Lower lobe of right lung (tissue), 2 donors: ENCODE measurements at places on chromosomes 1 and 21.

GRCh38 chr1:34787461-34788420 is 5.1 kb upstream of the GJA4 start:
- DNase-seq: no peak

GRCh38 chr1:18716785-18717678 is 86.4 kb downstream of the PAX7 start:
- no peak for DNase-seq

DNA sequence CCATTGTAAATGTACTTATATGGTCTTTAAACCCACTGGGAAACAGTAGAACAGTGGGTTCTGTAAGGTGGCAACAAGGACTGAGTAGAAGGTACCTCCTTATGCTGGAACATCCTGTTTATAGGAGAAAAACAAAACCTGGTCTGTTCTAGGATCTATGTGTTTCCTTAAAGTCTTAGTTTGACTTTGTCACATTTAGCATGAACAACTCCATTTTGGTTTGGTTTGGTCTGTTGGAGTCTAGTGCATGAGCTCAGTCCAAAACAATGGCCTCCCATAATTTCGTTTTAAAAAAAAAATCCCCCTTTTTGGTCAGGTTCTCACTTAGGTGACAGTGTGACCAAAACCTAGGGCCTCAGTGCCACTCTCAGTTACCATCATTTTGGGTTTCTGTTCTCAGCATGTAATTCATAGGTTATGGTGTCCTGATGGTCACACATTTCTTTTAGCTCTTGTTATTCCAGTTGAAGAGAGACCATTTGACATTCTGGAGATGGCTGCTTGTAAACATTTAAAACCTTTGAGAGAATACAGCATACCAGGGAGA is 66.4 kb upstream of the IL12RB2 start:
- no peak for DNase-seq

DNA sequence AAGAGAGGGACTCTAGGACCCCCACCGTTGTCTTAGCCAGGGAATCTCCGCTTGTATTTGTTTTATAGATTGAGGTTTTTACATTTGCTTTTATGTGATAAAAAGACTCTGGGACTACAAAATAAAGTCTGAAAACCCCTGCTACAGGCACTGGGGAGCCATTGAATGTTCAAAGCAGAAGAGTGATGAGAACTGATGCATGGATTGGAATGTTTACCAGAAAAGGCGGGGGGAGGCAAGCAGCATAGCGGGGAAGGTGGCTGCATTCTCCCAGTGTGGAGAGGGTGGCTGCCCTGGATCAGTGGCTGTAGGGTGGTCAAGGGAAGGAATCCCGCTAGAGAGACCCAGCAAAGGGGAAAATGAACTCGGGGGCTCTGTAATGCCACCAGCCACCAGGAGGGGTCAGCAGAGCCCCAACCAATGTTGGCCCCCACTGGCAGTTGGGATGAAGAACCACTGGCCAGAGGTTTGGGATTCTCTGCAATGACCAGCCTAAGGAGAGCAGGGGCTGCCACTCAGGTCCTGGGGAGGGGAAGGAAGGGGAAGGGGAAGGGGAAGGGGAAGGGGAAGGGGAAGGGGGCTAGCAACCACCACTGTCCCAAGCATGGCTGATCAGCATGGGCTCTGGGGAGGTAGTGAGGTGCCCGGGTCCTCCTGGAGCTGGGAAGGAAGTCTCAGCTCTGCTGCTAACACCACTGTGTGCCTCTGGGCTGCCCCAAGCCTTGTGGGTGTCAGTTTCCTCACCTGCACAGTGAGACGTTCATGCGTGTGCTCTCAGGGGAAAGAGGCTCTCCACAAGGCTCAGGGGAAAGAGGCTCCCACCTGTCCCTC is 19.2 kb upstream of the PEF1 start:
- peak; percentile 60 for DNase-seq

DNA sequence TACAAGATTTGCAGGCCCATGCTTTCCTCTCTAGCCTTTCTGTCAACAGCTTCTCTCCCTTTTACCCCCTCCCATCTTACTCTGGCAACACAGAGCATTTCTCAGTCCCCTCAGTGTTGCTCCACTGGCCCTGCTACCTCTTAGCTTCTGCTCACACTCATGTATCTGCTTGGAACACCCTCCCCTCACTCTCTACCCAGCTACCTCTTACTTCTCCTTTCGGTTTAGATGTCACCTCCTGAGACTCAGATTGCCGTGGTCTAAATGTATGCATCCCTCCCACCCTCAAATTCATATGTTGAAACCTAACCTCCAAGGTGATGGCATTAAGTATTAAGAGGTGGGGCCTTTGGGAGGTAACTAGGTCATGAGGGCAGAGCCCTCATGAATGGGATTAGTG is 80.1 kb downstream of the FOXD2 start:
- DNase-seq: no peak

DNA sequence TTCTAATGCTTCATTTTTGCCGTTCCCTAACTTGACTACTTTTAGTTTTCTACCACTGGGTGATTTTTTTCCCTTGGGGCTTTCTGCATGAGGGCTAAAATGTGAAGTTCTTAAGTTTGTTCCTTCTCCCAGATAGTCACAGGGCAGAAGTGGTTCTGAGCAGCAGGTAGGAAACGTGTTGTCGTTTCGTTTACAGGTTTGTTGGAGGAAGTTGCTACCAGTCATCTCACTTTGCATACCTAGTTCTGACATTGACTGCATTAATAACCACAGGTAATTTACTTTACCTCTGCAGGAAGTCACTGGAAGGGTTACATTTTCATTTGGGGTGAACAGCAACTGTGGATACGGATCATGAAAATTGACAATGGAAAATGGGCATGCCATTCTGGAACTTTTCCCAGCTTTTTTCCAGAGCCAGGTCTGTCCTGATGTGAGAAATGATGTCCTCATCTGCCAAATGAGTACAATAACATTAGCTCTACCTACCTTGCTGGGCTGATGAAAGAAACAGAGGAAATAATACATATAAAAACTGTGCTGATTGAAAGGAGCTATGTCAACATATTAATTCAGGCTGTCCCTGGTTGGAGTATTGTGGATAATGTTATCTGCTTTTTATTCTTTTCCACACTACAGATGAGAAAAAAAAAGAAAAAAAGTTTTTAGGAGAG is 94.2 kb downstream of the DISC1 start:
- no peak for DNase-seq

- DNase-seq: no peak
Observed at GRCh38 chr1:245085508-245086095, 69.2 kb upstream of the KIF26B start.

DNA sequence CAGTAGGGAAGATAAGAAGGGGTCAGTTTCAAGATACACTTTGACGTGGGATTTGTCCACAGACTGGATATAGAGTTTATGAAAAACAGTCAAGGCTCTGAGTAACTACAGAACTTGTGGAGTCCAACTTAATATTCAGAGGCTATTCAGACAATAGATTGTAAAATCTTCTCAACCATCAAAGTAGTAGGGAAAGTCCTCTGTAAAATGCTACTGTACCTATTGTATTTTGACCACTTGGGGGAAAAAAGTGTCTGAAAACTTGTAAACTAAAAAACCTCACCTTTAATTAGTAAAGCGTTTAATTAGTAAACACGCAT is 10.5 kb downstream of the PTP4A2 start:
- no peak for DNase-seq

DNA sequence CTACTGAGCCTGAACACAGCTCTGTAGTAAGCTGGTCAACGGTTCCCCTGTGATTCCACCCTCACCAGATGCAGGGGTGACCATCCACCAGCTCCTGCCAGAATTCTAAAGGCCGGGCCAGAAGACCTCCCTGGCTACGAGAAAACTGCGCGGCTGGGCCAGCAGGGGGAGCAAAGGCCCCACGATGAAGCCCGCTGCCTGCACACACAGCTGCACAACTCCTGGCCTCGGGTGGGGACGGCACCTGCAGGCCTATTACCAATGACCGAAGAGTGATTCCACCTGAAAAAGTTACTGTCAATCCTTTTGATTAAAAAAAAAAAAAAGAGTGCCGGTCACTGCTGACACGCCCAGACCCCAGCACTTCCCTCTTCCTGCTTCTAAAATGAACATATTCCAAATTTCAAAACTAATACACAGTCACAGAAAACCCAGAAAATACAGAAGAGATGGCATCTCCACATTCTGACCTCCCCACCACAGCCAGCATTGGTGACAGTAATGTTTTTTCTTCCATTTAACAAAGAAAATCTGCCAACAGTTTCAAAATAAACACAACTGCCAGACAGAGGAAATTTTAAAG is 49.8 kb upstream of the RIPK4 start:
- DNase-seq: no peak

GRCh38 chr21:16589006-16589898 is 859.5 kb downstream of the USP25 start:
- DNase-seq: no peak

- no peak for DNase-seq
Observed at GRCh38 chr1:47262787-47263413, 30.9 kb upstream of the TAL1 start.

DNA sequence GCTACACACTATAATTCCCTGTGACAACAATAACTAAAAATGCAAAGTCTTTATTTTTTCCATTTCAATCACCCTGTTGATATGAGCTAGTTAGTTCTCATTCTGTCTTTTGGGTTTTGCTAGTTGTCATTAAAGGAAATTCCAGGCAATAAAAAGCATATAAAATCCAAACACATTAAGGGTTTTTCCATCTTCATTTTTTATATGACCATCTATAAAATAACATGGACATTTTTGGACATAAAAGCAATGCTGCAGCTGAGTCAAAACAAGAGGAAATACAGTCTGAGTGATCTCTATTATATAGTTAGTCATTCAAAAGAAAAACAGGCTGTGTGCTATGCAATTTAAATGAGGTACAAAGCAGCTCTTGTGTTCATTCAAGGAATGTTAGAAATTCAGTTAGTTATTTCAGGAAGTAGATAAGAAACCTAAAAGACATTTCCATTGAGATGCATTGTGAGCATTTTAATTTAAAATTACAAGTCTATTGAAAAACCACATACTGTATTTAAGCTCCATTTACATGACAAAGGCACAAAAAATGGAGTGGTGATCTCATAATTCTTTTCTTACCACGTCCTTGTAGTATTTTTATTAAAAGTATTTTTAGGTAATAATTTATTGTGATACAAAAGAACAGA is 67.3 kb upstream of the BCL10 start:
- no peak for DNase-seq

- no peak for DNase-seq
Observed at GRCh38 chr1:42423681-42424080, 32.1 kb downstream of the ZMYND12 start.

- no peak for DNase-seq
Observed at GRCh38 chr1:25804964-25805862, 5.2 kb downstream of the SELENON start.

GRCh38 chr1:231075020-231075419 is 35.0 kb upstream of the FAM89A start:
- DNase-seq: no peak

DNA sequence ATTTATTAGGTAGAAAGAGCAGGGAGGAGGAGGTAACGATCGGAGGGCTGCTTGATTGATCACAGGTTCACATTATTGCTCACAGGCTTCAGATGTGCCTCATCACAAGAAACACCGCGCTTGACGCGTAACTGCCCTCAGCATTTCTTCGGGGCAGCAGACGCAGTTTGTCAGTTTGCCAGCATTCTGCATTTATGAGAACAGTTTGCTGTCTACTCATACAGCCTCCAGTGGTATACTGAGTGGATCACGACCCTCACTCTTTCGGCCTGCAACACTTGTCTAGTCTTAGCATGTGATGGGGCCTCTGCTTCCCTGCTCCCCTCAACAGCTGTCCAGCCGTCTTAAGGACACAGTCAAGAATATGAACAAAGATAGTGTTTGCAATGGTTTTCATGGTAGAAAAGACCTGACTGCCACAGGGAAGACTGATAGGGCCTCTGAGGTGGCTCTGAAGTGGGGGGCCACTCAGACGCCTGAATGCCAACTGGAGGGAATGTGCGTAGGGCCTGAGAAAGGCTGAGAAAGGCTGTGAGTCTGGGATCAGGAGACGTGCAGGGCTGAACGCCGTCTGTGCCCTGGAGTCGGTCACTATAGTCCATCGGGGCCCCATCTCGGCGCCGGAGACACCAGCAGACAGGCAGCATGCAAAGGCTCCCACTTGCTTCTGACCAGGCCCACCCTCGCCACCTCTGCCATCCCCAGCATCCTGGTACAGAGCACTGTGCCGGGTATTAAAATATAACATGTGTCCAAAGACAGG is 45.0 kb downstream of the UBE2G2 start:
- DNase-seq: no peak

- peak; percentile 63 for DNase-seq
Observed at GRCh38 chr1:145990249-145990855, 6.0 kb downstream of the TXNIP start.

- no peak for DNase-seq
Observed at GRCh38 chr1:172760121-172760520, 101.2 kb downstream of the FASLG start.

GRCh38 chr21:45998871-45999580 is 17.5 kb downstream of the COL6A1 start:
- DNase-seq: peak; percentile 41

GRCh38 chr1:82788038-82788437 is 987.3 kb downstream of the ADGRL2 start:
- no peak for DNase-seq

DNA sequence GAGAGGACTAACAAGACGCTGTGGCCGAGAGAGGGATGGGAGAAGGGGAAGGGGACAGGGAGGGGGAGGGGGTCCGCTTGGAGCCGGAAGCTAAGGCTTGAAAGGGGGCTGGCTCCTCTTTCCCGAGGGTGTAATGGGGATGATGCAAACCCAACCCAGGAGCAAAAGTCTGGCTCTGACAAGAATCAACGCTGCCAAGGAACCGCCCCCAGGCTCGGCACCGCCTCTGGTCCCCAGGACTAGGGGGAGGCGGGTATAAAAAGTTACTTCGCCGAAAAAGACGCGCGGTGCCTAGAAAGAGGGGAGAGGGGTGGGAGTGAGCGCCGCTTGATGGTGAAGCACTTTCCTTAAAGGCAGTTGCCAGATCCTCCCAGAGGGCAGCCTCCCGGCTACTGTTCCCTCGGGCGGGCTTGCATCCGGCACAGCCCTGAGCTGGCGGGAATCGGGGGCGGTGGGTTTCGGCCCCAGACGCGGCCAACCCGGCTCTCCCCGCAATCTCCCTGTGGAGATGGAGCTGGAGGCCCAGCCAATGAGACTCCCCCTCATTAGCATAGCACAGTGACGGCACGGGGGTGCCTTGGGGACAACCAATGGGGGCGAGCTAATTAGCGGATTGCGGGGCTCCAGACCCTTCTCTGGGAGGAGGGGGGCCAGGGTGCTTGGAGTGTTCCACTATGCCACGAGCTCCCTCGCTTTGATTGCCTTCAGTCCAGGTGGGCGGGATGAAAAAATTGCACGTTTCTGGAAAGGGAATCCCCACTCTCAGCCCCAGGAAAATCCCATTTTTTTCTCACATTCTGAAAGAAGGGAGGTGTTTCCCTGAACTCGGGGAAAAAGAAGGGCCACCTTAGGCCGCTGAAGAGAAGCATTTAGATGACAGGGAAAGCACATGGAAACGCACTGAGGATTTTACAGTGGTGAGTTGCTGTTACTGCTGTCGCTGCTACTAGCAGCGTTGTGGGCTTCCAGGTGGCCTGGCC is at the start of gene KCNT2:
Gene KCNT2, minus strand, starts transcription at position 51 of the 980 bp plus-strand sequence. CDS start 131 bp downstream, outside the sequence.
- DNase-seq: peak; percentile 53

GRCh38 chr21:41510500-41510899 is 2.5 kb upstream of the TMPRSS2 start:
- DNase-seq: no peak

GRCh38 chr1:78722947-78723346 is 73.3 kb downstream of the IFI44 start:
- DNase-seq: no peak

GRCh38 chr1:229862017-229862774 is 204.8 kb upstream of the GALNT2 start:
- DNase-seq: no peak

GRCh38 chr1:111157431-111157830 is 17.4 kb downstream of the CEPT1 start:
- no peak for DNase-seq

- DNase-seq: no peak
Observed at GRCh38 chr1:112399456-112399855, 3.4 kb downstream of the CTTNBP2NL start.
